Central memory CD8-positive, alpha-beta T cell (primary cell): ENCODE measurements at places on chromosomes 6 and 20.

- DNase-seq = peak; percentile 47
These were observed 45.7 kb downstream of the OR2B2 start for GRCh38 chr6:27866357-27867050.

DNA sequence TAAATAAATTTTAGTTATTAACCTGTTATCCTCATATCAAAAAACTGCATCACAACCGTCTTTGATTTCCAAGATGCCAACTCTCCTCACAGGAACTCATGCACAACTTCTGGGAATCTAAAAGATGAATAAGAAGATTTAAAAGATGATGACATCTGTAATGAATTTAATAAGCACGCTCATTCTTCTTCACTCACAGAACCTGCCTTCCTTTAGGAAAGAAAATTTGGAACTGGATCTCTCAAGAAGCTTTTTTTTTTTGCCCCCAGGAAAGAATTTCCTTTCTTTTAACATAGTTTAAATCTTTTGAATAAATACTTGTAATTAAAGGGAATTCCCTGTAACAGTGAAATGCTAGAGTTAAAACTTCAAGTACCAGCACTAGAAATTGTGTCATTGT lies 161.5 kb downstream of the HIVEP2 start:
- DNase-seq = no peak

- no peak for DNase-seq
These were observed 455.0 kb upstream of the SOX4 start for GRCh38 chr6:21138336-21139069.

DNA sequence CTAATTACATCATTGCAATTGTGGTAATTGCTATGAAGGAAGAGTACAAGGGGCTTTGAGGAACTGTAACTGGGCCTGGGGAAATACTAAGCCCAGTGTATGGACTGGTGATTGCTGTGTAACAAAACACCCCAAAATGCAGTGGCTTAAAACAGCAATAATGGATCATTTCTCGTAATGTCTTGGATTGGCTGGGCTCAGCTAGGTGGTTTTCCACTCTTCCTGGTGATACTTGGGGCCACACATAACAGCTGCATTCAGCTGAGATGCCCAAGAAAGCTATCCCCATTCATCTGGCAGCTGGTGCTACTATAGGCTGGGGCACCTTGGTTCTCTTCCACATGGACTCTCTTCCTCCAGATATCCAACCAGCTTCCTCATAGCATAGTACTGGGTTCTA lies 150.3 kb downstream of the EYA2 start:
- no peak for DNase-seq

DNA sequence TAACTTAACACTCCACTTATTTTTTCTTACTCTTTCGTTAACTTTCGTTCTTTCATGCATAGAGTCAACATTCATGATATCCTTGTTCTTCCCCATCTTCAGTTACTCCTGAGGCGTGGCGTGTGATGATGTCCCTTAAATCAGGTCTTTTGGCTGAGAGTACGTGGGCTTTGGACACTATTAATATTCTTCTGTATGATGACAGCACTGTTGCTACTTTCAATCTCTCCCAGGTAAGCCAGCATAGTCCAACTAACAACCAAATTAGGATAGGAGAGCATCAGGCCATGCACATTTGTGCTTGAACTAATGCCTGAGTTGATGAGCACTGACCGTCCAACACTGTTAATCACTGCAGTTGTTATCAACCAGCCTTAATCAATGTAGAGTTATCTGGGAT lies 119.6 kb downstream of the TMEM242 start:
- no peak for DNase-seq

GRCh38 chr6:133590814-133591213 lies 298.1 kb upstream of the TCF21 start:
- DNase-seq = no peak

DNA sequence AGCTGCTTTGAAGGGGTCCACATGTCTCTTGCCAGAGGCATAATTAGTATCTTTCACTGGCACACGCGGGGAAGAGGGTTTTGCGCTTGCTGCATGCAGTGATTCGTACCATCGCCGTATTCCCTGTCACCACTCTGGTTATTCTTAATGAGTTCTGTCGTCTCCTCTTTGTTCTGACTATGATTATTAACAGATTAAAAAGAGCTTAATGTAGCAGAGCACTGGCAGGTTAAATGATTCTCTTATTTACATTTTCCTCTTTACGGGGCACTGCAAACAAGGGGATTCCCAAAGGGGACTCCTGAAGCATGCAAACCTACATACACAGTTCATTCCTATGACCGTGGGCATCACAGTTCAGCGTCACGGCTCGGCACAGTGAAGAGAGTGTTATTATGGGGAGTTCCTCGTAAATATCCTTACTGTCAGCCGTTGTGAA lies 204.8 kb downstream of the DTNBP1 start:
- no peak for DNase-seq

DNA sequence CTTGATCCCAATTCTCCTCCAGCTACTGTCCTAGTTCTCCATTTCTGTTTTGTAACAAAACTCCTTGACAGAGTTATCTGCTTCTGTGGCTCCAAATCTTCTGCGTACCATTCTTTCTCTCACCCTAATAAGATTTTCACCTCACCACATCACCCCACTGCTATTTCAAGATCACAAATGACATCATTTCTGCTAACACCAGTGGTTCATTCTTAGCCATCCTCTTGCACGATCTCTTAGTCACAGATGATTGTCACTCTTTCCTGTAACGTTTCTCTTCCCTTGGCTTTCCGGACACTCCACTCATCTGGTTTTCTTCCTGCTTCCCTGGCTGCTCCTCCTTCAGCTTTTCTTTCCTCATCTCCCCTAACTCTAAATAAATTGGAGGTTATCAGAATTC lies 56.8 kb upstream of the FABP7 start:
- no peak for DNase-seq

GRCh38 chr6:17470938-17471327 lies 77.5 kb downstream of the CAP2 start:
- DNase-seq = no peak

- no peak for DNase-seq
These were observed 84.4 kb downstream of the BACH2 start for GRCh38 chr6:90212274-90212673.

DNA sequence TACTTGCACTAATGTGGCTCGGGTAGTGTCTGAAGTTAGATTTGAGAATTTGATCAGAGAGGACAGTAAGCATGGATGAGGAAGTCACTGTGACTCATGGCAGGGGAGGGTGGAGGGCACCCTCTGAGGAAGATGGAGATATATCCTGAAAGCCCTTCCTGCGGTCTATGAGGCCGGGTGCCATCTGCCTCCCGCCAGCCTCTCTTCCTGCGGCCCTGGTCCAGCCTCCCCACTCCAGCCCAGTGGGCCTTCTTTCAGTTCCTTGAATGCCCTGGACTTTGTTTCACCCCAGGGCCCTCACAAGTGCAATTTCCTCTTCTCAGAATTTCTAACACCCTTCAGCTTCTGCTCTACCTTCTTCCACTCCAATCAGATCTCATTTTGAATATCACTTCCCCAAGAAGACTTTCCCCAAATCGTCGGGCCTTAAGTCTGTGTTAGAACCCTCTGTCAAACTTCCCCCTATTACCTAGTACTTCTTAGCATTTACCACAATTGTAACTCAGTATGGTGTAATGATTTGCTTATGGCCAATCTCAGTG lies 20.2 kb upstream of the TNFAIP3 start:
- DNase-seq = no peak

GRCh38 chr6:21731411-21732031 lies 138.0 kb downstream of the SOX4 start:
- no peak for DNase-seq

DNA sequence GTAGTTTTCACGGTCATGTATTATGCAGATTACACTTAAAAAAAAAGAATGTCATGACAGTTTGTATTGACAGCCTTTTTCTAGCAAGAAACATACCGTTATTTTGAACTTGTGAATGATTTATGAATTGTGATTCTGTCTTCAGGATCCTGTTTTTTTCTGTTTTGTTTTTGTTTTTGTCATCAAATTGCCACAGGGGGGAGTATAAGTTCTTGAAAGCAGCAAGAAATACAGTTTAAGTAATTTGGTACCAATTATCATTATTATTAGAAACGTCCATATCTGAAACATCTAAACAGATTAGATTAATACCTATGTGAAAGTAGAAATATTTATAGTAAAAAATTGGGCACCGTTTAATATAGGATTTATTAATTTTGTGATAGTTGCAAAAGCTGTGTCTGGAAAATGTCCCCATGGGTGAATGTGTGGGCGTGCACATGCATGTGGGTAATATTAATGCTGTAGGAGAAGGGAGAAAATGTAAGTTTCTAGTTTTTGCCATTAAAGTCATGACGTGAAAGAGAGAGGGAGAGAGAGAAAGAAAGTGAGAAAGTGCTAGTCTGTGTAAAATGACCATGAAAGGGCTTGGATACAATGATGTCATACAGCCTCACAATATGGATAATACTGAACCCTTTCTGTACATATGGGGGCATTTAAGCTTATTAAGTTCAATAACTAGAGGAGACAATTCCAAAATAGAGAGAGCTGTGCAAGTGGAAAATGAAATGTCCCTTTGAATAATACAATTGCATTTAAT lies 9.4 kb upstream of the CCN2 start:
- no peak for DNase-seq

GRCh38 chr6:92404281-92404680 lies 1015.1 kb downstream of the EPHA7 start:
- no peak for DNase-seq

DNA sequence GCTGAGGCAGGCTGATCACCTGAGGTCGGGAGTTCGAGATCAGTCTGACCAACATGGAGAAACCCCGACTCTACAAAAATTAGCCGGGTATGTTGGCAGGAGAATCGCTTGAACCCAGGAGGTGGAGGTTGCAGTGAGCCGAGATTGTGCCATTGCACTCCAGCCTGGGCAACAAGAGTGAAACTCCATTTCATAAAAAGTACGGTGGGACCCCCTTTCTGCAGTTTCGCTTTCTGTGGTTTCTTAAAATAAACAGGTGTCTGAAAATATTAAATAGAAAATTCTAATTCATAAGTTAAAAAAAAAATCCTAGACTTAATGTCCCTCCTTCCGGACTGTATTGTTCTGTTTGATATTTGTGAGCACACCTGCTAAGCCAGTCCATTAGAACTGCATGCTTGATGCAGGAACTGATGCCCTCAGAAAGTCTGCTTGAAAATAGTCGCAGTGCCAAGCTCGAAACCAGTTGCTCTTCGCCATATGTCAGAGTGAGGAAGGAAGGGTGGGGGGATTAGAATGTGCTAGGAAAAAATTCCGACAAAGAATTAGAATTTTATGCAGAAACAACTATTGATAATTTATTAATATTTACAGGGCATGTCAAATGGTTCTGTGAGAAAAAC lies 85.9 kb downstream of the JARID2 start:
- DNase-seq = no peak

DNA sequence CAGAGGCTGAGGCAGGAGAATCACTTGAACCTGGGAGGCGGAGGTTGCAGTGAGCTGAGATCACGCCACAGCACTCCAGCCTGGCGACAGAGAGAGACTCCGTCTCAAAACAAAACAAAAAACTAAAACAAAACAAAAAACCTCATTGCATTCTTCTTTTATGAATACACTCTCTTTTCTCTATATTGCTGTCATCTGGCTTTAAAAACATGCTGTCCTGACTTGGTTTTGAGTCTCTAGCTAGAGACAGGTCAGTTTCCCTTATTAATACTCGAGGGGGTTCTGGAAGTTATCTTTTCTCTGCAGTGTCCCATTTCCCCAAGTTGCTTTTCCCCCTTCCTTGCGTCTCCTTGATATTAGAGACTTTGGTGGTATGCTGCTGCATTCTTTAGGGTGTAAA lies 50.9 kb downstream of the RIOK1 start:
- no peak for DNase-seq

DNA sequence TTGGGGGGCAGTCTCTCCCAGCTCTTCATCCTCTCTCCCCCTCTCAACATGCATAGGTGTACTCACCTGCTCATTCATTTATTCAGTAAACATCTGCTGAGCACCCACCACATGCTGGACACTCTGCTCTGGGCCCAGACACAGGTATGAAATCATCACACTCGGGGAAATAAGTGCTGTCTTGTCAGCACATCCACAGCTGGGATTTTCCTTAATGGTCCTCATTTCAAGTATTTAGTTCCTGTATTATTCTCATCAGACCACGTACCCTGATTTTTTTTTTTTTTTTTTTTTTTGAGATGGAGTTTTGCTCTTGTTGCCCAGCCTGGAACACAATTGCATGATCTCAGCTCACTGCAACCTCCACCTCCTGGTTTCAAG lies 19.4 kb downstream of the RAB5IF start:
- DNase-seq = no peak

DNA sequence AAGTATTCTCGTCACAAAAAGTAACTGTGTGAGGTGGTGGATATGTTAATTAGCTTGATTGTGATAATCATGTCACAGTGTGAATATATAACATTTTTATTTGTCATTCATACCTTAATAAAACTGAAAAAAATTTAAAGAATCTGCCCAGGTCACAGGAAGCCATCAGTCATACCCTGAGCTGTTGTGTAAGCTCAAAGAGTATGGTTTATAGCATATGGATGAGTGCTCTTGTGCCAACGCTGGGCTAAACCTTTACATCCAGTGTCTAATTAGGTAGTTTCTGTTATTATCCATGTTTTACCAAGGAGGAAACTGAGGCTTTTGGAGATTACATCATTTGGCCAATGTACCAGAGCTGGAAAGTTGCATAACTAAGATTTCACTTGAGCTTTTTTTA lies 11.4 kb downstream of the PKIG start:
- no peak for DNase-seq

- DNase-seq = no peak
These were observed 216.5 kb downstream of the TFAP2C start for GRCh38 chr20:56845546-56846086.

- DNase-seq = no peak
These were observed 887 bp downstream of the GABBR1 start for GRCh38 chr6:29631860-29632731.

GRCh38 chr6:27251606-27252251 lies 4.2 kb downstream of the PRSS16 start:
- DNase-seq = peak; percentile 46

DNA sequence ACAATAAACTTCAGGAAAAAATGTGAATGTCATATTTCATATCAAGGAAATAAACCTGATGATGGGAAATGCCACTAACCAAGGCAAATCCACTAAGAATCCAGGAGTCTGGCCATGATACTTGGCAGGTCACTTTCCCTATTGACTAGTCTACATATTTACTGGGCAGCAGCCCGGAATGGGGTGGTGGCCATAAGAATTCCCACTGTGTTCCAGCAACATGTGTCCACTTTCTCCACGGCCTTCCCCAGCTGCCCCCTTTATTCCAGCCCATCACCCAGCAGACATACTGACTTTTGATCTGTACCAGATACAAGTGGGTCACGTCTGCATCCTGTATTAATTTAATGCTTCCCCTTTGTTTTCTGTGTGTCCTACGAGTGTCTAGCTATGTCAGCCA lies 234.5 kb upstream of the PRDM1 start:
- no peak for DNase-seq

DNA sequence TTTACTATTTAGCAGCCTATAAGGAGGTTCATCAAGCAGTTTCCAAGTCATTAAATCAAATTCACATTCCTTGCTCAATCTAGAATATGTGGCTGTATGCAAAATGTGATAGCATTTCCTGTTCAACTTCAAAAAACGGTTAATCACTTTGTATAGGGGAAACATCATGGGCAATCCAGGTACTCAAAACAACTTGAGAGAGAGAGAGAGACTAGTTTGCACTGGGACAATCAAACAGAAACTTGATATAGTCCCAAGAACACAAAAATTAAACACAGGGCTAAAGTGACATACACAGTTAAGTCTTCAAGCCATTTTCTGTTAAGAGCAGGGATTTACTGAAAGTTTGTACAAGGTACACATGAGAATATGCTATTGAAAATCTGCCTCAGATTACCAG lies 7.4 kb downstream of the CPNE1 start:
- no peak for DNase-seq

- DNase-seq = no peak
These were observed 167.1 kb downstream of the SMOC2 start for GRCh38 chr6:168608113-168608400.

GRCh38 chr20:49541733-49542513 lies 26.0 kb downstream of the PTGIS start:
- DNase-seq = peak; percentile 47
